Activated CD4-positive, alpha-beta memory T cell treated with anti-CD3 and anti-CD28 coated beads, Interleukin-2, amount 10 ng/mL, durations not matched to agents 7 days and 5 days (primary cell): ENCODE measurements at places on chromosomes 5 and 9.
A peak's percentile ranks its signal among the peaks of the same experiment; 100 is the strongest.

DNA sequence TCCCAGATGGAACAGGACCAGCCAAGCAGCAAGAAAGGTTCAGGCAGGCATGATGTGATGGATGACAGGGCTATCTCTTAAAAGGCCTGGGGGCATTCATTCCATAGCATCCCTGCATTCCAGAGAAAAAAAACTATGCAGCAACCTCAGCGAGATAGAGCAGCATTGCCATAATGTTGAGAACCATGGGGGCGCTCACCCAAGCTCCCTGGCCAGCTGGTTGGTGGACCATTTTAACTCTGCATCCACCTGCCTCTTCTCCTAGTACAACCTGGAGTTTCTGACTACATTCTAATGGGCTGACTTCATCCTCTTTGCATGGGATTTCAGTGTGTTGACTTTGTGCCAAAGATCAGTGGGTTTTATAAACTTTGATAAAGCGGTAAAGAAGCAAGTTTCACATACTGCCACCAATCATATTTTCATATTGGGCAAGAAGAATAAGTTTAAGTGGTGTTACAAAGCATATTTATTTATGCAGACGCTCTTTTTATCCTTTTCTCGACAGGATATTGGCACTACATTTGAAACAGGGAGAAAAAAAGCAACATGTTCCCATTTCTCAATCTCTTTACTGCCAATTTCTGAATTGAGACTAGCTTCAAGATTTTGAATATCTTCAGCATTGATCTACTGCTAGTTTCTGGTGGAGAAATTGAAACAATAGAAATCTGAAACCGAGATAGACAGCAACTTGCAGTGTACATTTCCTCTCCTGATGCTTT lies 378.3 kb upstream of the WWC1 start:
- H3K27ac ChIP-seq = no peak overlapping the region
- no peak for DNase-seq

- no peak for DNase-seq
- no peak overlapping the region for H3K27ac ChIP-seq
- H3K4me3 ChIP-seq = no peak overlapping the region
- H3K4me1 ChIP-seq = no peaks in the 10 kb centered on the region
Measured at GRCh38 chr5:36836831-36837230, 39.7 kb upstream of the NIPBL start.

DNA sequence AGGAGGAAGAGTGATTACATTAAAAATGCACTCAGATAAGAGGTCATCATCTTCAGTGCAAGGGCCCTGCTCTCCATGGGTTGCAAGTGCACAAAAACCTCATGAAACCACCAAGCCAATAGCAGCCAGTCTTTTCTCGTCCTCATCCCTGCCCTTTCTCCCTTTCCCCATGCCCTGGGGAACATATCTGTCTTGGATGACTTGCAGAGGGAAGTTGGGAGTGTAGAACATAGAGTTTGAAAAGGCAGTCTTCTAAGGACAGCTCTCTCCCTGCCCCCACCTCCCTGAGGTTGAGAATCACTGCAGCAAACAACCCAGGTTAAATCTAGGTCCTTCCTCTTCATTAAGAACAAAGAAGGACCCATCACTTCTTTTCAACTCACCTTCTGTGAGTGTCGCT lies 22.0 kb downstream of the DDX31 start:
- DNase-seq = no peak
- H3K27me3 ChIP-seq = no peaks in the 10 kb centered on the region
- H3K4me1 ChIP-seq = no peaks in the 10 kb centered on the region
- H3K27ac ChIP-seq = no peak overlapping the region

- no peak overlapping the region for H3K4me3 ChIP-seq
- H3K27me3 ChIP-seq = no peaks in the 10 kb centered on the region
- H3K4me1 ChIP-seq = no peaks in the 10 kb centered on the region
- no peaks in the 10 kb centered on the region for H3K36me3 ChIP-seq
Measured at GRCh38 chr5:86070719-86071118, 547.0 kb upstream of the COX7C start.

GRCh38 chr5:532521-533242 lies 8.4 kb upstream of the SLC9A3 start:
- H3K27ac ChIP-seq = no peak overlapping the region
- peaks cover 18% of the 10 kb centered on the region for H3K4me1 ChIP-seq
- peaks cover 36% of the 10 kb centered on the region for H3K27me3 ChIP-seq

GRCh38 chr9:136095070-136096058 lies at the start of gene NACC2:
TSS of gene NACC2 (minus strand) at chr9:136095289. CDS start at chr9:136050521, 44,768 bp downstream.
- H3K27ac ChIP-seq = peak within 1 kb of the TSS; percentile 40
- H3K4me1 ChIP-seq = peaks cover 19% of the 10 kb centered on the region
- H3K27me3 ChIP-seq = no peaks in the 10 kb centered on the region
- DNase-seq = peak; percentile 49

- H3K27me3 ChIP-seq = peaks cover 10% of the 10 kb centered on the region
- H3K4me3 ChIP-seq = no peak overlapping the region
- no peaks in the 10 kb centered on the region for H3K36me3 ChIP-seq
- H3K4me1 ChIP-seq = no peaks in the 10 kb centered on the region
- DNase-seq = no peak
Measured at GRCh38 chr9:109765830-109766229, 14.2 kb upstream of the PALM2AKAP2 start.

DNA sequence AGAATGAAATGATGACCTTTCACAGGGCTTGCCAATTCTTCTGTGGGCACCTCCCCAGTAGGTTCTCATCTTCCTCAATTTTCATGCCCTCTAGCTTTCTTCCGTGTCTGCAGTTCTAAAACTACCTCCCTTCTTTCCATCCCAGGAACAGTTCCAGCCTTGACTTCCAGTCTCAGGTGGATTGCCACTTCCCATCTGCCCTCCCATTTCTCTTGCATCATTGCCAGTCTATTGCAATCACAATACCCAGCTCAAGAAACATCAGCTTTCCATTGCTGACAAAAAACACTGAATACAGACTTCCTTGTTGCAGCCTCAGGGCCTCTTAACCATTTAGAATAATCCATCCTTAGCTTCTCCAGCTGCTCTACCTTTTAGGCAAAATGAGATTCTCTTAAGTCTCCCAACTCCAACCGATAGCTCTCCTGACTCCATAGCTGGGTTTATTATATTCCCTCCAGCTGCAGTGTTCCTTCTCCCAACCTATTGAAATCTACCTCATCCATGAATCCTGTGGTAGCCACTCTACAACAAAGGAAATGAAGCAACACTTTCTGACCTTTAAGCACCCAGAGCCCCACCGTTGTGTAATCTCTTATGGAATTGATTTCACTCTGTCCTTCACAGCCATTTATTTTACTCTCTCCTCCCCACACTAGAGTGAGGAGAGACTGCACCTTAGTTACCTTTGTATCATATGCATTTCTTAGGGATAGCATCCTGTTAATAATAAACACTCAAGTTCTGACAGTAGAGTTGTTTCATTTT lies 75.6 kb upstream of the PCA3 start:
- H3K4me3 ChIP-seq = no peak overlapping the region
- H3K27me3 ChIP-seq = peaks cover 28% of the 10 kb centered on the region
- H3K4me1 ChIP-seq = peaks cover 21% of the 10 kb centered on the region
- no peak overlapping the region for H3K27ac ChIP-seq

GRCh38 chr5:86376214-86376613 lies 241.5 kb upstream of the COX7C start:
- H3K27me3 ChIP-seq = no peaks in the 10 kb centered on the region
- no peaks in the 10 kb centered on the region for H3K36me3 ChIP-seq
- no peak overlapping the region for H3K27ac ChIP-seq
- no peaks in the 10 kb centered on the region for H3K4me1 ChIP-seq
- no peak overlapping the region for H3K4me3 ChIP-seq
- DNase-seq = no peak

DNA sequence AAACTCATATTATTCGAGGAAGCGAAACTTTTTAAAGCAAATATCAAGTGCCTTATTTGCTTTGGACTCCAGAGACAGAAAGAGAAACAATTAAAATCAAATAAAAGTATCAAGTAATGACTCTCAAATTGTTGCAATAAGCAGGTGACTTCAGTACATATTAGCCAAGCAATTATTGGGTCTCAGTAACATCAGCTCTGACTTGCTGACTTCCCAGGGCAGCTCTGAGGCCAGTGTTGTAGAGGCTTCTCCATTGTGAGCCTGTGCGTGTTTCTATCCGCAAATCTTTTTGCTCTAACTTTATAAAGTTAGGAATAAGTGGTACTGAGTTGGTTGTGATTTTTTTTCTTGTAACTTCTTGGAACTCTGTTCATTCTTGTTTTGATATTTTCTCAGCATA lies 186.8 kb upstream of the PRLR start:
- H3K27me3 ChIP-seq = peaks cover under 1% of the 10 kb centered on the region
- H3K4me1 ChIP-seq = no peaks in the 10 kb centered on the region
- no peaks in the 10 kb centered on the region for H3K36me3 ChIP-seq
- H3K27ac ChIP-seq = no peak overlapping the region
- no peak for DNase-seq

- no peaks in the 10 kb centered on the region for H3K4me1 ChIP-seq
- H3K4me3 ChIP-seq = no peak overlapping the region
- no peaks in the 10 kb centered on the region for H3K36me3 ChIP-seq
- no peak for DNase-seq
- H3K27ac ChIP-seq = no peak overlapping the region
Measured at GRCh38 chr5:114883675-114884074, 286.0 kb downstream of the TRIM36 start.

DNA sequence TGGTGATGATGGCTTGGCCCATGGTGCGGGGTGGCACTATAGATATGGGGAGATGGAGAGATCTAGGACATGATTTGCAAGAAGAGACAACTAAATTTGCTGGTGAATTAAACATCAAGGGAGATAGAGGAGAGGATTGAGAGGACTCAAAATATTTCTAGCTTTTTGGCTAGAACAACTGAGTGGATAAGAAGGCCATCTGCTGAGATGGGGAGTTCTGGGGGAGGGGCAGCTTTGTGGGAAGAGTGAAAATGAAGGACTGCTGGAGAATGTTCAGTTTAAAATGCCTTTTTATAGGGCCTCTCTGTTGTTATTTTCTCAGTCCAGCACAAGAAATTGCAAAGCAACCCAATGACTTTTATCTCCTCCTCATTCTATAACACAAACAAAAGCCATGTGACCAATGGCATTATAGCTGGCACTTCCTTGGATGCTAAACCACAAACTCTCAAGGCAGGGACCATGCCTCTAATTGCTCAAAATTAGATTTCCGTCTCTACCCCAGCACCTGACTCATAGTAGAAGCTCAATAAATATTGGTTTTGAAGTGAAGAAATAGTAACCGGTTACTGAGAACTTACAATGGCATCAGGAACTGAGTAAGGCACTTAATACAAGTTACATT lies 29.8 kb downstream of the JAKMIP2 start:
- DNase-seq = no peak
- no peak overlapping the region for H3K4me3 ChIP-seq
- H3K36me3 ChIP-seq = no peaks in the 10 kb centered on the region

DNA sequence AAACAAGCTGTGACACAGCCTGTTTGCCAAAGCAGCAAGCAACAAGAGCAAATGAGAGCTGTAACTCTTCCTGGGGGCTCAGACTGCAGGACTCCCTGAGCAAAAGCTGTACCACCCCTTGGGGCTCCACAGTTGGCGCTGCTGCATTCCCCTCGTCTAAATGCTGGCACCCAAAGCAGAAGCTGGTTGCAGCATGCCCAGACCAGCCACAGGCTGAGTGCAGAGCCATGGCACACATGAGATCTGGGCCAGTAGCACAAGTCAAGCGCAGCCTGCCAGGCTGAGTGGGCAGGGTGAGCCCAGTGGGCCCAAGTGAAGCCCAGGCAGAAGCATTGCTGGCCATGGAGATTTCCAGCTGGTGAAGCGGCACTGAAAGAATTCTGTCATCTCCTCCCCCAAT lies 157.3 kb upstream of the GRAMD2B start:
- H3K4me1 ChIP-seq = no peaks in the 10 kb centered on the region
- H3K27ac ChIP-seq = no peak overlapping the region
- H3K36me3 ChIP-seq = no peaks in the 10 kb centered on the region
- H3K27me3 ChIP-seq = no peaks in the 10 kb centered on the region
- DNase-seq = no peak

DNA sequence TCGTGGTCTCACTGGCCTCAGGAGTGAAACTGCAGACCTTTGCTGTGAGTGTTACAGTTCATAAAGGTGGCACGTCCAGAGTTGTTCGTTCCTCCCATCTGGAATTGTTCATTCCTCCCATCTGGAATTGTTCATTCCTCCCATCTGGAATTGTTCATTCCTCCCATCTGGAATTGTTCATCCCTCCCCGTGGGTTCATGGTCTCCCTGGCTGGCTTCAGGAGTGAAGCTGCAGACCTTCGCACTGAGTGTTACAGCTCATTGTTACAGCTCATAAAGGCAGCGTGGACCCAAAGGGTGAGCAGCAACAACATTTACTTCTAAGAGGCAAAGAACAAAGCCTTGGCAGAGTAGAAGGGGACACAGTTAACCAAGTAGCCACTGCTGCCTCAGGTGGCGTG lies 69.1 kb downstream of the GCNT1 start:
- H3K36me3 ChIP-seq = no peaks in the 10 kb centered on the region
- H3K27me3 ChIP-seq = no peaks in the 10 kb centered on the region
- DNase-seq = no peak
- H3K4me3 ChIP-seq = no peak overlapping the region

DNA sequence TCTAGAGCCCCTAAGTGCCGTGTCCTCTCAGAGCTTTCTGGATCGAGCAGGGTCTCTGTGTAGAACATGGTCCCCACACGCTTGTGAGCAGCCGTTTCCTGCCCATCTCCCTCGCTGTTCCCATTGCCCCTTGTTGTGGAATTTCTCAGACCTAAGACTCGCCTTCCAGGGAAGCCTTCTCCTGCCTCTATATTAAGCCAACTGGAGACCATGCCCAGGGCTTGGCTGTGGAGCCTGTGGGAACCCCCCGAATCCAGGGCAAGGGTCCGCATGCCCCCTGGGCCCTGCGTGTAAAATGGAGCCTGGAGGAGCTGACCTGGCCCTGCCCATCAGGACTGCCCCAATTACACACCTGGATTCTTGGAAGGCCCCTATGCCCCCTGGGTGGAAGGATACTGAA lies 14.5 kb upstream of the SPATA31E1 start:
- H3K27me3 ChIP-seq = no peaks in the 10 kb centered on the region
- H3K4me3 ChIP-seq = no peak overlapping the region
- no peak for DNase-seq
- no peaks in the 10 kb centered on the region for H3K36me3 ChIP-seq

- no peak overlapping the region for H3K27ac ChIP-seq
- peaks cover 14% of the 10 kb centered on the region for H3K27me3 ChIP-seq
- no peaks in the 10 kb centered on the region for H3K36me3 ChIP-seq
Measured at GRCh38 chr5:36647046-36647445, 40.6 kb downstream of the SLC1A3 start.

- DNase-seq = no peak
- H3K4me1 ChIP-seq = peaks cover 10% of the 10 kb centered on the region
- H3K4me3 ChIP-seq = no peak overlapping the region
- H3K27me3 ChIP-seq = no peaks in the 10 kb centered on the region
- H3K36me3 ChIP-seq = no peaks in the 10 kb centered on the region
Measured at GRCh38 chr9:83503866-83504265, 34.3 kb downstream of the FRMD3 start.

GRCh38 chr9:127977884-127978647 lies 2.7 kb downstream of the EEIG1 start:
- peak overlapping the region; percentile 73 for H3K27ac ChIP-seq
- H3K4me1 ChIP-seq = peaks cover 65% of the 10 kb centered on the region
- H3K27me3 ChIP-seq = no peaks in the 10 kb centered on the region
- peak overlapping the region; percentile 91 for H3K4me3 ChIP-seq

GRCh38 chr5:165187815-165188214 lies 1682.4 kb downstream of the MAT2B start:
- no peak overlapping the region for H3K4me3 ChIP-seq
- no peaks in the 10 kb centered on the region for H3K36me3 ChIP-seq
- H3K4me1 ChIP-seq = no peaks in the 10 kb centered on the region
